Dermis blood vessel endothelial cell (primary cell): ENCODE measurements at places on chromosomes 2 and 18.
A peak's percentile ranks its signal among the peaks of the same experiment; 100 is the strongest.

DNA sequence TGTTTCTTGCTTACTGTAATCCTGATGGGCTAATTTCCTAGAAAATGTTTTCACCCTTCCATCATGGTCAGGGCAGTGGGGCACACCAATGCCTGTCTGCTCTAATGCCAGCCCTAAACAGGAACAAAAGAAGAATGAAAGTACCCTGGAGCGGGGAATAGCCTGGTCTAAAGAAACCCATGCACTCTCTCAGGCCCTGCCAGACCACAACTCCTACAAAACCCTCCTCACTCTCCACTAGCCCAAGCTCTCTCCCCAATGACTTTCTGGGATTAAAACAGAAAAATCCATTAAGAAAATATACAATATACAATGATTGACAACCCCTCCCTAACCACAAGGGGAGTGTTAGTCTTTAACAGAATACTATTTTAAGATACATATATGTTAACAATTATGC is 67.6 kb downstream of the AAK1 start:
- no peak for DNase-seq

DNA sequence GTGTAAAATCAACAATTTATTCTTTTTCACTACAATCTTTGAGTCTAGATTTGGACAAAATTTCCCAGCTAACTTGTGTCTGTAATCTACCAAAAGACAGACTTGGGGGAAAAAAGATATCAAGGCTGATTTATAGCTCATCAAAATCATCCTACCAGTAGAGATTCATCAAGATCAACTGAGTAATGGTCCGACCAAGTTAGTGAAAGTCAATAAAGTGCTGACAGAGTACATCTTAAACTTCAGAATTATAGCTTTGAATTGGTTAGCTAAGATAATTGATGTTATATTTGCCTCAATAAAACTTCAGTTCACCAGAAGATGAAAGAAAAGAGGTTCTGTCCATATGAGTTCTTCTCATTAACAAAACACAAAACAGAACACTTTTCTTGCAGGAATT is 207.1 kb upstream of the KYNU start:
- DNase-seq, result no peak

DNA sequence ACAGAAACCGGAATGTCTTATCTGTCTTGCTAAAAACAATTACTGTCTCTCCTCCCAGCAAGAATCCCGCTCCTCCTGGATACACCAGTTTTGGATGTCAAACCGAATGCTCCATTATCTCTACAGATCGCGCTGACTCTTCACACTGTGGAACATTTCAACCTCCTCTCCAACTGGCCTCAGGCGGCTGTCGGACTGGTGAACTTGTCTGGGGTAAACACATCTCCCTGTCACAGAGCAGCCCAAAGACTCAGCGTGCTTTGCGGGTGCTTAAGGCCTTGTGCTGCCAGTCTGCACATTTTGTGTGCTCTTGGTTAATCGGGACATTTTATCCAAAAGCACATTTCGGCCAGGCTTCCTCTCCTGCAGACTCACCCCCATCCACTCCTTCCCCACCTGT is 173.1 kb downstream of the ICOS start:
- DNase-seq, result peak; percentile 46

DNA sequence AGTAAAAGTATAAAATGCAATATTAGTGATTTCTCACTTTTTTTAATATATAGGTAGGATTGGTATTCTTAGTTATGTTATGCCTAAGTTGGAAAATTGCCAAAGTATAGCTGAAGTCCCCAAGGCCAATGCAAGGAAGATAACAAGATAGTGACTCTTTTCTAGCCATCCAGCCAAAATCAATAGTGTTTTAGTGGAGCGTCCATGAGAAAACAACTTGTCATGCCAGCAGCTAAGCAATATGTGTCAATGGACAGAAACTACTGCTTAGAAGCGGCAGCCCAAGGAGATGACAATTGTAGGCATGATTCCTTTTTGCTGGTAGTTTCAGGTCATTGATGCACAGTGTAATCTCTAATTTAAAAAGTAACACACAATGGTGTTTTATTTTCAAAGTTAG is 1444.6 kb downstream of the SUCLG1 start:
- no peak for DNase-seq

GRCh38 chr2:65498396-65498795 is 66.0 kb upstream of the SPRED2 start:
- no peak for DNase-seq
